Neural crest cell (in vitro differentiated cells): ENCODE measurements at places on chromosomes 6 and 20.

- DNase-seq = no peak
Measured at GRCh38 chr6:36402481-36402880, 15.0 kb upstream of the ETV7 start.

DNA sequence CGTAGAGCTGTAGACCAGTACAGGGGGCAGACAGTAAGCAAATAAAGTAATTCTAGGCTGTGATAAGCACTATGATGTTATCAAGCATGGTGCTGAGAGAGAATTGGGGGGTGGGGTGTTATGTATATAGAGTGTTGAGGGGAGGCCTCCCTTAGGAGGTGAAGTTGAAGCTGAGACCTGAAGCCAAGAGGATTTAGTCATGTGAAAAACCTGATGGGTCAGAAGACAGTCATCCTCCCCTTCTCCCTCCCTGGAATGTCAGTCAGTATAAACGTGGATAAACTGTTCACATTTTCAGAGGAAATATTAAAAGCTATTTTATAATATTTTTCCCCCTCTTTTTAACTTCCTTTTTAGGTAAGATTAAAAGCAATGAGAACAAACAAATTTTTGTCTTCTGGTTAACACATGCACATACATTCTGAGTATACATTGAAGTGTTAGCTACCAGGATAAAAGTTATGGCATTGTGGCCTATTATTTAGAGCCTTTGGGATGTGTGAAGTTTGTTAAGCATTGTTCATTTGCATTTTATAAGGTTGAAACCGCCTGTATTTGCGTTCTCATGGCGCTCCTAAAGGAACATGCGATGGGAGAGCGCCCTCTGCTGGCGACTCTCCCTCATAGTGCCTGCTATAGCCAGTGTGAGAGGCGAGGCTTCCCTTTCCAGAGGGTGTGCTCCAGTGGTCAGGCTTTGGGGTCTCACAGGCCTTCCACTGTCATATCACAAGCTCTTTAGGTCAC lies 35.4 kb upstream of the MAPK13 start:
- peak; percentile 79 for DNase-seq

DNA sequence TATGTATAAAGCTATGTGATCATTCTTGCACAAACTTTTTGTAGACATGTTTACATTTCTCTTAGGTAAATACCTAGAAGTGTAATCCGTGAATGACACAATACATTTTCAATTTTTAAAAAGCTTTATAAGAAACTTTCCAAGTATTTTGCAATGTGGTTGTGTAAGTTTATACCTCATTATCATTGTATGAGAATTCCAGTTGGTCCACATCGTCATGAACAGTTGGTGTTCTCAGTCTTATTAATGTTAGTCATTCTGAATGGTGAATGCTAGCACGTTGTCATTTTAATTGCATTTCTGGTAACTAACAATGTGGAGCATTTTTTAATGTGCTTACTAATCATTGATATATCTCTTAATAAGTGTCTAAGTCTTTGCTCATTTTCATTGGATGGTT lies 116.5 kb upstream of the F13A1 start:
- no peak for DNase-seq

GRCh38 chr20:7708112-7708511 lies 232.1 kb downstream of the HAO1 start:
- no peak for DNase-seq
